ENCODE measurements at places on chromosomes 12 and 14. TPM values are rescaled to one million over a fixed set of nuclear protein-coding genes. Genes with fewer than 3 reads are reported as not detected.

Gene CAPS2
- 3.8 TPM for polyA plus RNA-seq

Gene SLC2A3
- polyA plus RNA-seq = 140 TPM

Gene ZDHHC22
- not detected for polyA plus RNA-seq

Gene PTGR2
- polyA plus RNA-seq = 5.7 TPM

Gene IRAK3
- 54.5 TPM for polyA plus RNA-seq

Gene C12orf75
- 7.0 TPM for polyA plus RNA-seq

Gene OR4M1
- polyA plus RNA-seq = not detected

Gene NANOG
- polyA plus RNA-seq = not detected

Gene MIPOL1
- 2.6 TPM for polyA plus RNA-seq

Gene DPY19L2
- polyA plus RNA-seq = 4.9 TPM

Gene UBE2N
- 65.1 TPM for polyA plus RNA-seq

Gene DAO
- polyA plus RNA-seq = not detected

Gene C12orf54
- polyA plus RNA-seq = 0.21 TPM

Gene KRT7
- 1,201 TPM for polyA plus RNA-seq

Gene MGP
- 262 TPM for polyA plus RNA-seq

Gene PGF
- 10.0 TPM for polyA plus RNA-seq

Gene CCDC177
- 0.01 TPM for polyA plus RNA-seq

Gene ARMH4
- polyA plus RNA-seq = 0.40 TPM

Gene IGF1
- 11.4 TPM for polyA plus RNA-seq

Gene REP15
- polyA plus RNA-seq = 1.5 TPM

Gene OR4E2
- polyA plus RNA-seq = not detected

Gene NXPH4
- 0.15 TPM for polyA plus RNA-seq

Gene TTC6
- 3.4 TPM for polyA plus RNA-seq

Gene ALDH2
- 157 TPM for polyA plus RNA-seq

Gene NAA30
- 4.2 TPM for polyA plus RNA-seq

Gene SDS
- polyA plus RNA-seq = 8.4 TPM
